ENCODE measurements at places on chromosomes 12 and 14.

- no peak for DNase-seq
These were observed 4.7 kb upstream of the PLBD1 start for GRCh38 chr12:14572401-14572800.

DNA sequence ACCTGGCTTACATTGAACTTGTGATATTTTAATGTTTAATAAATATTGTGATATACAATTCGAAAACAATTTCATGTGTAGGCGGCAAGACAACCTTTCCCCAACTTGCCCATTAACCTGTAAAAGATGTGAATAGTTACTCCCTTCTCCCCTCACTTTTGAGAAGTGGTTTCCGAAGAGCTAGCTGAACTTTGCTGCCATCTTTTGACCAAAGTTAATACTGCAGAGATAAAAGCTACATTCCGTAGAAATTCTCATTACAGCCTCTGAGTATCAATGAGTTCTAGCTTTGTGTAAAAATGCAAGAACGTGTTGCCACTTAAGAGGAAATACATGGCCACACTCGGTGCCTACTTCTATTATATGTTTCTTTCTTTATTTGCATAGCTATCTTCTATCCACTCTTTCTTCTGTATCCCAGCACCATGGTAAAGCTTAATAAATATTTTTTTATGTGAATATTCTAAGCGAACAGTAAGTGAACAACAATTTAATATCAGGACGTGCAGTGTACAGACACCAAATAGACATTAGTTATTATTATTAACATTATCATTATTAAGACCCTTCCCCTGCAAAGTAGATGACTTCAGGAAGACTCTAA is 105.1 kb upstream of the TMEM260 start:
- DNase-seq, result peak; percentile 31

DNA sequence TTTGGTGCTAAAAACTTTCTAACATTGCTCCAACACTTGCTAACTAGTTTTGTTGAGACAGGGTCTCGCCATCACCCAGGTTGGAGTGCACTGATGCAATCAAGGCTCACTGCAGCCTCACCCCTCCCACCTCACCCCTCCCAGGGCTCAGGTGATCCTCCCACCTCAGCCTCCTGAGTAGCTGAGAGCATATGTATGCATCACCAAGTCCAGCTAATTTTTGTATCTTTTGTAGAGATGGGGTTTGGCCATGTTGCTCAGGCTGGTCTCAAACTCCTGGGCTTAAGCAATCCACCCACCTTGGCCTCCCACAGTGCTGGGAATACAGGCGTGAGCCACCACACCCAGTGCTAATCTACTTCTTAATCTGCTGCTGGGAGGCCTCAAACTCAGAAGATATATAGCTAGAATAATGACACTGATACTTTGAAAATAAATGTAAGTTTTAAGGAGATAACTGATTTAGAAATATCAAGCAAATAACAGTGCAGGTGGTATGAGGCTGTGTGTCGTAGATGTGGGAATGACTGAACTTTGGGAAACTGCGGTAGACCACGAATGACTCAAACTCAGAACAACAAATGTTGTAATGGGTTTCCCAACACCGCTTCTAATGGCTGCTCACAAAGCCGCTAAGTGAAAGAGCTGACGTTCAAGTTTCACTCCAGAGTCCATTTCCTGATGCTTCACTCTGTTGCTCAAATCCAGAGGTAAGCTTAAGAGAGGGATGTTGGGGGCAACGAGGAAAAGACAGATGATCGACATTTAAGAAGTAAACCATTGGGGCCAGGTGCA is 10.0 kb downstream of the TMCC3 start:
- peak; percentile 91 for DNase-seq

- DNase-seq, result no peak
These were observed 17.9 kb downstream of the TOGARAM1 start for GRCh38 chr14:44979740-44980356.

Measured in activated CD4-positive, alpha-beta T cell treated with anti-CD3 and anti-CD28 coated beads, Interleukin-2, Interleukin-4, amounts not matched to agents 100 ng/mL and 50 ng/mL, durations not matched to agents 16 hours and 8 hours (primary cell).